ENCODE measurements at places on chromosomes 16 and 17. TPM values are rescaled to one million over a fixed set of nuclear protein-coding genes. Genes with fewer than 3 reads are reported as not detected.

Gene CD300A
- 0.45 TPM for total RNA-seq

Gene LRRC46
- 0.35 TPM for total RNA-seq

Gene TMC8
- total RNA-seq: 2.2 TPM

Gene ABCC6
- 0.73 TPM for total RNA-seq

Gene METRNL
- 20.2 TPM for total RNA-seq

Gene KRTAP9-2
- total RNA-seq: not detected

Gene ASPA
- not detected for total RNA-seq

Gene CENPV
- total RNA-seq: 312 TPM

Gene RASL10B
- total RNA-seq: 23.1 TPM

Gene HOXB7
- total RNA-seq: not detected

Gene SMTNL2
- 4.3 TPM for total RNA-seq

Gene ENPP7
- not detected for total RNA-seq

Gene CPHXL2
- total RNA-seq: not detected

Gene TEX19
- total RNA-seq: 1.1 TPM

Gene MYL4
- not detected for total RNA-seq

Gene CKLF
- 15.7 TPM for total RNA-seq

Gene TAC4
- not detected for total RNA-seq

Gene SLC6A4
- 0.14 TPM for total RNA-seq

Gene SLC25A10
- total RNA-seq: 37.1 TPM

Gene KRT15
- 0.03 TPM for total RNA-seq

Gene EMP2
- total RNA-seq: 7.4 TPM

Gene CD300E
- not detected for total RNA-seq

Gene GAS7
- 7.5 TPM for total RNA-seq

Gene BOLA2B
- 335 TPM for total RNA-seq

Gene MT1M
- 1.1 TPM for total RNA-seq

Gene KCNG4
- not detected for total RNA-seq

Gene SLFN13
- 3.1 TPM for total RNA-seq

Gene HOXB2
- total RNA-seq: not detected

Gene RNU2-1
- total RNA-seq: not detected

Gene NAT9
- total RNA-seq: 62.1 TPM

Gene DNAAF1
- not detected for total RNA-seq

Gene ANKRD40CL
- not detected for total RNA-seq

Gene USP43
- 7.2 TPM for total RNA-seq

Gene KCNH4
- total RNA-seq: 0.08 TPM
